ENCODE measurements at places on chromosomes 6 and 20.

- no peaks in the 10 kb centered on the region for H3K27me3 ChIP-seq
- H3K4me1 ChIP-seq, result no peaks in the 10 kb centered on the region
- no peak overlapping the region for H3K27ac ChIP-seq
- DNase-seq, result no peak
- H3K4me3 ChIP-seq, result no peak overlapping the region
Observed at GRCh38 chr6:29994826-29995225, 52.5 kb downstream of the HLA-A start.

DNA sequence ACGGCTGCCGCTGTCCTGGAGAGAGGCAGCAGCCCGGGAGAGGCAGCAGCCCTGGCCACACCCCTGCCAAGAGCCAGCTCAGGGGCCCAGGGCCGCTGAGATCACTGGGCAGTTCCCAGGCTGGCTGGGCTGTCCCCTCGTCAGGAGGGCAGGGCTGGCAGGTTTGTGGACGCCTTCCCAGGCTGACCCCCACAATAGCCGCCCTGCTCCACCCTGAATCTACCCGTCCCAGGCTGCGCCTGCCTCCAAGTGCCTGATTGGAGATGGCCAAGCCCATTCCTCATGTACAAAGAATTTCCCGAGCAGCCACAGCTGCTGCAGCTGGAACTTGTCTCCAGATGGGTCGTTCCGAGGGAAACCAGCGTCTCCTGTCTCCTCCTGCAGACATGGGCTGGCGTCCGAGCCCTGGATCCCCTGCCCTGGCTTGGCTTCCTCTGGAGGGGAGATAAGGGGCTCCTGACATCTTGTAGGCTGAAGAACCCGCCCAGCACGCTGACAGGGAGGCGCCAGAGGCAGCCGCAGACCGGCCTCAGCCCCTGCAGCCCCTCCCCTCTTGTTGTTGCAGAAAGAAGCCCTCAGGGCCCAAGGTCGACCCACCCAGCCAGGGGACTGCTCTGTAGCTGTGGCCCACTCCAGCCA, 9.4 kb upstream of the GATA5 start:
- H3K4me3 ChIP-seq, result no peak overlapping the region
- H3K36me3 ChIP-seq, result no peaks in the 10 kb centered on the region
- DNase-seq, result no peak
- H3K27me3 ChIP-seq, result peaks cover 27% of the 10 kb centered on the region
- H3K4me1 ChIP-seq, result peaks cover 16% of the 10 kb centered on the region
- no peak overlapping the region for H3K27ac ChIP-seq

DNA sequence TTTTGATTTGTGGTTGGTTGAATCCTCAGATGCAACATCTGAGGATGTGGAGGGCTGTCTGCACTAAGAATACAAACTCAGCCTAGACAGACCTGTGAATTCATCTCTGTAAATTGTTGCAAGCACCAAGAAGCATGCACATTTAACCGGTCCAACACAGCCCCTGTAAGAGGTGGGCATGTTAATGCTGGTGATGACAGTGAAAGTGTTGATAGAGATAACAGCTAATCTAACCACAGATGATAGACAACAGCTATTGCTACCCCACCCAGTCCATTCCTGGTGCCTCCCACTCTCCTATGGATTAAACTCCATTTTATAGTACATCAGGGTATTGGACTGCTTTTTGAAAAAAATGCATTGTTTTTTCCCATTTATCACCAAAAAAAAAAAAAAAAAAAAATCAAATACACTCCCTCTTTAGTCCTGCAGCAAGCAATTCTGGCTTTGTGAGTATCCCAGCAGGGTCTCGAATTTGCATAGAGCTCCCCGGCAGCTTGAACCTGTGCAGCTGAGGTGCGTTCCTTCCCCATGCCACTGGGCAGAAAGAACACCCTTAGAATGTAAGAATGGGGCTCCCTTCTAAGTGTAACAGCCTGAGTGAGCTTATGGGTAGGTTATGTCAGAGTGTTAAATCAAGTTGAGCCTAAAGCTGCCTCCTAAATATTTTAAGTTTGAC, 270.9 kb upstream of the JARID2 start:
- H3K4me1 ChIP-seq, result no peaks in the 10 kb centered on the region
- no peaks in the 10 kb centered on the region for H3K36me3 ChIP-seq
- no peaks in the 10 kb centered on the region for H3K27me3 ChIP-seq

DNA sequence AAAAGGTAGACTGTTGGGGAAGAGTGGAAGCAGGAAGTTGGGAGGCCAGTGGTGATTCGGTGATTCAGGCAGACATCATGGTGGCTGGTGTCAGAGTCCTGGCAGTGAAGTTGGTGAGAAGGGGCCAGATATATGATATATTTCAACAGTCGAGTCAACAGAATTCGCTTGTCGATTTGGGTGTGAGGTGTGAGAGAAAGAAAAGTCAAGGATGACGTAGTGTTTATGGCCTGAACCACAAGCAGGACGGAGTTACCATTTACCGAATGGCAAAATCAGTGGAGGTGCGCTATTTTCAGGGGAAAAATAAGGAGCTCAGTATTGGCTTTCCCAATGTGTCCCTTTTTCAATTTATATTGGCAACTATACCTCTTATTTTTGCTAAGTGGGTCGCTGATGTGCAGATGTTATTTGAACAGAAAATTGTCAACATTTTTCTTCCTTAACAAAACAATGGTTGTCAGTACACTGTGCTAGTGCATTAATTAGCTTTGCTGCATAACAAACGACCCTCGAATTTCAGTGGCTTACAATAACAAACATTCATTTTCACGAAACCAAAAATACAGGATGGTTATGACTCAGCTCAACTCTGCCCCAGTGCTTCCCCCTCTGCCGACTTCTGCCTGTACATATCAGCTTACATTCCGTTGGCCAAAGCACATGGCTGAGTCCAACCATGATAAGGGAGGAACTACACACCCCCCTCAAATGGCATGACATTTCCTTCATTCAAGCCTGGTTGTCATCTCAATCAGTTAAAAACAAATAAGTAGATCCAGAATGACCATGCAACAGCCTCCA, 255.0 kb upstream of the ZFP64 start:
- no peak overlapping the region for H3K4me3 ChIP-seq
- H3K36me3 ChIP-seq, result no peaks in the 10 kb centered on the region
- DNase-seq, result no peak
- no peaks in the 10 kb centered on the region for H3K4me1 ChIP-seq

- H3K4me1 ChIP-seq, result peaks cover 19% of the 10 kb centered on the region
- H3K27me3 ChIP-seq, result no peaks in the 10 kb centered on the region
- DNase-seq, result no peak
- H3K27ac ChIP-seq, result no peak overlapping the region
Observed at GRCh38 chr6:21441386-21441785, 152.2 kb upstream of the SOX4 start.

- H3K36me3 ChIP-seq, result no peaks in the 10 kb centered on the region
- no peaks in the 10 kb centered on the region for H3K27me3 ChIP-seq
- no peaks in the 10 kb centered on the region for H3K4me1 ChIP-seq
- no peak for DNase-seq
- no peak overlapping the region for H3K4me3 ChIP-seq
Observed at GRCh38 chr20:42313704-42314103, 695.5 kb upstream of the CHD6 start.

- peak; percentile 83 for DNase-seq
- no peak overlapping the region for H3K4me3 ChIP-seq
- H3K36me3 ChIP-seq, result no peaks in the 10 kb centered on the region
- no peaks in the 10 kb centered on the region for H3K27me3 ChIP-seq
- peak overlapping the region; percentile 62 for H3K27ac ChIP-seq
Observed at GRCh38 chr6:166032366-166033200, 135.1 kb downstream of the TBXT start.

GRCh38 chr20:44738813-44739477, 6.7 kb upstream of the KCNK15 start:
- no peak overlapping the region for H3K27ac ChIP-seq
- H3K4me3 ChIP-seq, result no peak overlapping the region
- H3K27me3 ChIP-seq, result no peaks in the 10 kb centered on the region

GRCh38 chr6:157181649-157182048, 141.7 kb downstream of the TMEM242 start:
- no peak overlapping the region for H3K27ac ChIP-seq
- no peak overlapping the region for H3K4me3 ChIP-seq
- peaks cover under 1% of the 10 kb centered on the region for H3K4me1 ChIP-seq
- DNase-seq, result no peak
- peaks cover 60% of the 10 kb centered on the region for H3K36me3 ChIP-seq
- H3K27me3 ChIP-seq, result no peaks in the 10 kb centered on the region

Data from heart left ventricle (tissue), 16 donors.